ENCODE measurements at places on chromosomes 3 and 15. TPM values are rescaled to one million over a fixed set of nuclear protein-coding genes. Genes with fewer than 3 reads are reported as not detected.

Gene PLSCR4
- 0.69 TPM for total RNA-seq

Gene DLEC1
- not detected for total RNA-seq

Gene STX19
- not detected for total RNA-seq

Gene DTWD1
- total RNA-seq = 9.1 TPM

Gene TGM4
- total RNA-seq = 1.2 TPM

Gene FAM107A
- total RNA-seq = 0.29 TPM

DNA sequence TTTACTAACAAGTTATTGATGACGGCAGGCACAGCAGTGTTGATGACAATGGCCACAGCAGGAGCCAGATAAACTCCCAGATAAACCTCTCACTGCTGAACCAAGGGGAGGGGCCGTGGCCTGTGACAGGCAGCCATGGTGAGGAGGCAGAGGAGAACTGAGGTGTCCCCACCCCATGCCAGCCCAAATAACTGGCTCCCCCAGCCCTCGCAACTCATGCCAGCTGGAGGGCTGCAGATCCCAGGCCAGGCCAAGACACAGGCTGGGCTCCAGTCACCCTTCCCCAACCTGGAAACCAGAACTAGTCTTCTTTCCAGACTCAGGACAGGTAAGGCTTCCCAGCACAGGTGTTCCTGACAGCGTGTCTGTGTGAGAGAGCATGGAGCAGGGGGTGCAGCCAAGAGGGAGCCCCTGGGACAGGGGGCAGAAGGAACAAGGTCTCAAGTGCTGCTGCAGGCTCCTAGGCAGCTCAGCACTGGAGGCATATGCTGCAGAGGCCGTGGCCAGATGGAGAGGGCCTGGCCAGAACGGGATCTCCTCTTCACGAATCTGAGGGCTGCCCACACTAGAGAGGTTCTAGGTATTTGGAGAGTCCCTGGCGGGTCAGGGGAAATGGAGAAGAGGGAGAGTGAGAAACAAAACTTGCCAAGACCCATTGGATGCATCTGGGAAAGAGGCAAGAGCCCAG lies 15.9 kb downstream of the PLA2G4F start:
- DNase-seq = no peak

DNA sequence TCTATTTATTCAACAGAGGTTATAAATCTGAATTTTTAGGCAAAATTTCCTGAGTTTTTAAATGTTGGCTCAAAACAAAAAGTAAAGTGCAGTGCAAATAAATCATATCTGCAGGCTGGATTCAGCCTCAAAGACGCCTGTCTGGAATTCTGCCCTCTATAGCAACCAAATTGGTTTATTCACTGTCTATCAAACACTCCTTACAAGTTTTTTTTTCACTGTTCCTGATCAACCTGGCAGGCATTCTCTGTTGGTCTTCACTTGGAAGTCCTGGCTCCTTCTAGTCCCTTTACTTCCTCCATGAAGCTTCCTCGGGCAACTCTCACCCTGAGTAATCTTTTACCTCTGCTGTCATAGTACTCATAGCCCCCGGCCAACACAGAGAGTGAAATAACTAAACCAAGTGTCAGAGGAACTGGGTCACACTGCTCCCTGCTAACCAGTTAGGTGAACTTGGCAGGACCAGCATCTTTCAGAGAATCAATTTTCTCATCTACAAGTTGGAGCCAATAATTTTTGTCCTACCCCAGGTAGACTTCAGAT lies 36.8 kb upstream of the TIPARP start:
- DNase-seq = peak; percentile 78

DNA sequence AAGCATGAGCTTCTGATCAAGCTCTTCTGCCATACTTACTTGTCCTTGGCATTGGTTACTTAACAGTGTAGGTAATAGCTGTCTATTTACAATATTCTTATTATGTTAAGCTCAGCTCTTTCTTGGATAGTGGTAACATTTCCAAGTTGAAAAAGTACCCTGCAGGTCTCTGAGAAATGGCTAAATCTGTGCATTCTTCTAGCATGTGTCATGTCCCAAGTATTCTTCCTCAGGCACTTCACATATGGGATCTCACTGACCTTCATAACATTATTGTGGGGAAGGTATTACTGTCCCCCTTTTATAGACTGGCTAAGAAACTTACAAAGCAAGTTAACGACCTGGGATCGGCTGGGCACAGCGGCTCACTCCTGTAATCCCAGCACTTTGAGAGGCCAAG lies 236.1 kb downstream of the RORA start:
- DNase-seq = no peak

GRCh38 chr15:75200765-75201615 lies 692 bp upstream of the C15orf39 start:
- DNase-seq = peak; percentile 76

DNA sequence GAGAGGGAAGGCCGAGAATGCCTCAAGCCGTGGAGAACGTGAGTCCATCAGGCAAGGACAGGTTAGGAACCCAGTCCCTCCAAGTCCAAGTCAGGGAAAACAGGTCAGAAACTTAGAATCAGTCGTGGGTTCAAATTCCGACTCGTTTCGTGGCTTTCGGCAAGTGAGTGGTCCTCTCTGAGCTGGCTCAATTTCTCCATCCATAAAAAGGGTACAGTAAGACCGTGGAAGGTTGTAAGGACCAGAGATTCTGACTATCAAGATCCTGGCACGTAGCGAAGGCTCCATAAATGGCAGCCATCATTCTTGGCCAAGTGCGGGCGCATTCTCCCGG lies 604 bp upstream of the MED12L start:
- no peak for DNase-seq

GRCh38 chr3:36729204-36730056 lies 34.9 kb downstream of the DCLK3 start:
- peak; percentile 73 for DNase-seq

DNA sequence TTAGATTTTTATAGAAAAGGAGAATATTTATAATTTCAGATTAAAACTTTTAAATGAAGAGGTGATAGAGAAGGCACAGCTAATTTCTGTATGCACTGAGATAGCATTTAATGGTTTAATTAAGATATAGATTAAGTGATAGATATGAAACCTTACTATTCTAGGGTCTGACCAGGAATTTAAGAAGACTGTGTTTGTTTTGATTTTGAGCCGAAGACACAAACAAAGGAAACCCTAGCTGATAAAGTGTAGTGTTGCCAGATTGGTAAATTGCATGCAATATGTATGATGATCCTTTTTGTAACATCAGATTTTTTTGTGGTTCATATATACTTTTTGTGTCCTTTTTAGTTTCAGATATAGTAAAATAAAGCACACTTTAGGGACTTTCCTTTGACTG lies 141.8 kb downstream of the ZPLD1 start:
- DNase-seq = no peak

DNA sequence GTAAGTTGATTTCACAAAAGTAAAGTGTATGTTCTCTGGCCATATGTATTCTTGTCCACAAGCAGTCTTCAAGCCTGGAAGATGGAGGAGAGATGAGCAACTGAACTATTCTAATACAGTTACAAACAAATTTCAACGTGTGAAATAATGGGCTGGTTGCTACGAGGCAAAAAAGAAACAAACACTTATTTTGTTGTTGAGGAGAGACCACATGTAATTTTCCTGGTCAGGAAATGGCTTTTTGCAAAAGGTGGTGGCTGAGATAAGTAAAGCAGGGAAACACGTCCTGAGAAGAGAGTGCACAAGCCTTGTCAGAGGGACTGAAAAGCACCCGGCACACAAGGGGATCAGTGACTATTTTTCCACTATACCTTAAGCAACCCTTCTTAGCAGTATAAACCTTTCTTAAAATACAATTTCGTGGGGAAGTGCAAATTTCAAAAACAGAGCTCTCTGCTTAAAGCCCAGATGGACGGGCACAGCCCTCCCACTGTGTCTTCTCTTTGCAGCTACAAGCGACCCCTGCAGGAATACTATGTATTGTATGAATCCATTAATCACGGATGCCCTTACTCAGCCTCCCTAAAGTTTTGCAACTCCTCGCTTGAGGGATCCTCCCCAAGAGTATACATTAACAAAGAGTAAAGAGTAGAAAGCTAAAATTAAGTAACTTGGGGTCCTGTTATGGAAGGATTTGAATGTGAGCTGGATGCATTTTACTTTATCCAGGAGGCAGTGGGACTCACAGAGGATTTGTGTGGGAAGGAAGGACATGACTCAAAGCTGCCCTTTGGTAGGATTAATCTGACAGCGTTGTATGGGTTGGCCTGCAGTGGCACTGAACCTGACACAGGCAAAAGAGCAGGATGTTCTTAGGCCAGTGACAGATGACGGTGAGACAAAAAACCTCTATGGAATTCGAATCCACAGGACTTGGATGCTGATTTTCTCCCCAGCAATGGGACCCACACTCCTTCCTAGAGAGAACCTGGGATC lies 253.7 kb downstream of the IL5RA start:
- no peak for DNase-seq

GRCh38 chr15:65804252-65804931 lies 12.3 kb upstream of the DENND4A start:
- no peak for DNase-seq

All from PC-3 (cell line).